ENCODE measurements at places on chromosomes 16 and 17. TPM values are rescaled to one million over a fixed set of nuclear protein-coding genes. Genes with fewer than 3 reads are reported as not detected.

- DNase-seq = no peak
Measured at GRCh38 chr16:8831871-8832716, 34.5 kb downstream of the PMM2 start.

GRCh38 chr17:74682471-74683190 is 30.1 kb downstream of the CD300LF start:
- no peak for DNase-seq

GRCh38 chr17:59842901-59843652 is 49.7 kb downstream of the TUBD1 start:
- DNase-seq = no peak

DNA sequence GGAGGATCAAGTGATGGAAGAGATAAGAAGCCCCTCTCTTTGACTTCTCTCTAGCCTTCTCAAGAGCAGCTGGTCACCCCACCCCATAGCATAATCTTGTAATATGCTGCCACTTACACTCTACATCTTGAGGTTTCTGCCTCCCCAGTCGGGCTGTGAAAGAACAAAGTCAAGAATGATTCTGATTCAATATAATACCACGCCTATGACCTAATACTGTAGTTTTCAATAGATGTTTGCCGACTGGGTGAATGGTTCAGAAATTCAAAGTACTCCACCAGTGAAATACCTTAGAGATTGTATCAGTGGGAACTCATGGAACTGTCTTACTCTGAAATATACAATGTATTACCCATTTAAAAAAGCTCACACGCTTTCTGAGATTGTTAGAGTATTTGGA is 93.0 kb upstream of the ZFHX3 start:
- no peak for DNase-seq

DNA sequence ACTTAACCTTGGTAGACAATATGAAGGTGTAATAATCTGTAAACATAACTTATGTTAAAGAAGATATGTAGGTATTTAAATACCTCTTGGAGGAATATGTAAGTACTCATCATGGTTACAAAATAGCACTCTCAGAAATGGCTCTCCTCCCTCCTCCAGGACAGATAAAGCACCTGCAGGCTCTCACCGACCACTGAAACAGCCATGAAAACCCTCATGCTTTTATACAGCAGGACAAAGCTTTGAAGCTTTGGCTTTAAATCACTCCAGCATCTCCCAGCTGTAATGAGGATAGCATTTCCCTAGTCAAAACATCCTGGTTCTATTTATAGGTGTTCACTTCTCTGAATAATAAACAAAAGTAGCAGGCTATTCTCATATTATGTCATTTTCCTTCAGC is 69.1 kb upstream of the PMFBP1 start:
- DNase-seq = no peak

The RTN4RL1 gene
- 3.4 TPM for total RNA-seq

All from Right ventricle myocardium superior (tissue), 1 donor.